Effector memory CD8-positive, alpha-beta T cell (primary cell): ENCODE measurements at places on chromosomes 2 and 18.
A peak's percentile ranks its signal among the peaks of the same experiment; 100 is the strongest.

DNA sequence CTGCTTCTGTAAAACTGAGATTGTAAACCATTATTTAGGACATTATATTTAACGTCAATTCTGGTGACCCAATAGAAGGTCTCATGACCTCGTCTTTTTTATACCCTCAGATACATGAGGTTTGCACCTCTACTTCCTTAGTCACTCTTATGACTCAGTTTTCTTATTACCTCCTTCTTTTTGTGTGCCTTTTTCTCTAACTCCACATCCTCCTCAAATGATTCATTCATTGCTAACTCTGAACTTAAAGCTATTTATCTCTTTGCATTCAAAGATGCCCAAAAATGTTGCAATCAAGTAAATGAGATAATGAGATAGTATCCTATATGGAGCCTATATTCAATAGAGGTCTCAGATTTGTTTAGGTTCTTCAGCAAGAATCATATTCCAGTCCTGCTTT lies 121.0 kb upstream of the KYNU start:
- no peak overlapping the region for H3K4me3 ChIP-seq
- no peak for DNase-seq
- no peaks in the 10 kb centered on the region for H3K36me3 ChIP-seq
- no peaks in the 10 kb centered on the region for H3K27me3 ChIP-seq
- H3K27ac ChIP-seq = no peak overlapping the region

GRCh38 chr2:186135686-186136085 lies 350.4 kb upstream of the ZC3H15 start:
- H3K36me3 ChIP-seq = no peaks in the 10 kb centered on the region
- no peaks in the 10 kb centered on the region for H3K4me1 ChIP-seq
- no peak overlapping the region for H3K27ac ChIP-seq

- H3K27ac ChIP-seq = no peak overlapping the region
- H3K36me3 ChIP-seq = no peaks in the 10 kb centered on the region
These were observed 139.8 kb upstream of the HS6ST1 start for GRCh38 chr2:128458505-128458904.

- H3K4me1 ChIP-seq = no peaks in the 10 kb centered on the region
- no peaks in the 10 kb centered on the region for H3K27me3 ChIP-seq
These were observed 111.5 kb downstream of the MBD5 start for GRCh38 chr2:148132412-148132811.

GRCh38 chr2:219122202-219122980 lies 38.2 kb downstream of the NHEJ1 start:
- H3K27me3 ChIP-seq = no peaks in the 10 kb centered on the region
- no peak for DNase-seq

DNA sequence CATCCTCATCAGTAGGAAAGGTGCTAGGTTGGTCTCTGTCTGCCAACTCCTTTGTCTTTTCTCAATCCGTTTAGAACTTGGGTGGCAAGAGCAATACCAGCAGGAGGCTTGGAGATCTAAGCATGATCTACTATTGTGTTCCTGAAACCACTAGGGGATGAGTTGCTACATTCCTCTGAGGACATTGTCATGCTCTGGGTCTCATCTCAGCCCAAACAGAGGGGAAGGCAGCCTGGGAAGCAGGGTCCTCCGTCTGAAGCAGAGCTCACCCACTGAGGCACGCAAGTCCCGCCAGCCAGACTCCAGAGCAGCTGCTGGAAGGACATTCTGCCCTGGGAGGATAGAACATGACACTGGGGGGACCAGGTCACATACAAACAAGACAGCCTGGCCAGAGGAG lies 162.9 kb downstream of the MTCL1 start:
- H3K27me3 ChIP-seq = peaks cover 21% of the 10 kb centered on the region
- H3K36me3 ChIP-seq = no peaks in the 10 kb centered on the region
- no peak overlapping the region for H3K27ac ChIP-seq

DNA sequence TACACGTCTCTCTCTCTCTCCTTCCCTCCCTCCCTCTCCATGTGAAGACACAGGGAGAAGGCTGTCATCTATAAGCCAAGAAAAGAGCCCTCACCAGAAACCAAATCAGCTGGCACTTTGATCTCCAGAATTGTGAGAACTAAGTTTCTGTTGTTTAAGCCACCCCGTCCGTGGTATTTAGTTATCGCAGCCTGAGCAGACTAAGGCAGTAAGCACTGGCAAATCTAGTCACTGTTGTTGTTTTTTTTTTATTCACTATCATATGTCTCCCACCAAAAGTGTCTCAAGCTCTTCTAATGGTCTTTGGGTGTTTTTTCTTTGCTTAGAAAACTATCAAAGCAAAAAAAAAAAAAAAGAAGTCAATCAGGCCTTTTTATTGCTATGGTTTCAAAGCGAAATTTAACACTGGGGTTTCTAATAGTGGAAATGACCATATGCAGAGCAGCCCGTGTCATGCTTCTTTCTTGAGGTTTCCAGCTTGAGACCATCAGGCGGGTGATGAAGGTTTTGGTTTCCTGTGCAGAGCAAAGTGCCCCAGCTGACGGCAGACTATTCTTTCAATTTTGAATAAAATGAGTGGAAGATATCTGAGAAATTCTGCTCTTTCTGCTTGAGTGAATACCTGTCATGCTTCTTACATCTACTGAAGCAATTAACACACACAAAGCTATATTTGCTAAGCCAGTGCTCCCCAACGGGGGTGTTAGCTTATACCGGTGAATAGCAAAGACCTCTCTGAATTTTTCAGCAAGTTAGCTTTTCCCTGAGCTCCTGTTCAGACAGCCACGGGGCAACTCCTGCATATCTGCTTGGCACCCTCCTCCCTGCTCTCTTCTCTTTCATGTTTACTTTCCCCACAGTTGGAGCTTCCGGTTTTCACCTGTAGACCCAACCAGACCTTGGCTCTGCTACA lies 394.1 kb upstream of the ATP5MC3 start:
- H3K4me3 ChIP-seq = peak overlapping the region; percentile 58
- peaks cover 12% of the 10 kb centered on the region for H3K4me1 ChIP-seq
- peaks cover 12% of the 10 kb centered on the region for H3K27me3 ChIP-seq

GRCh38 chr2:209633911-209634310 lies 137.7 kb upstream of the UNC80 start:
- no peaks in the 10 kb centered on the region for H3K27me3 ChIP-seq
- DNase-seq = no peak
- H3K27ac ChIP-seq = no peak overlapping the region
- H3K36me3 ChIP-seq = no peaks in the 10 kb centered on the region
- no peaks in the 10 kb centered on the region for H3K4me1 ChIP-seq

- no peak overlapping the region for H3K4me3 ChIP-seq
- no peaks in the 10 kb centered on the region for H3K27me3 ChIP-seq
These were observed 20.4 kb downstream of the RNF144A start for GRCh38 chr2:6937582-6937981.
